Subcutaneous adipose tissue (tissue), 4 donors: ENCODE measurements at places on chromosomes 2 and 18. TPM values are rescaled to one million over a fixed set of nuclear protein-coding genes. Genes with fewer than 3 reads are reported as not detected.

The PSMA8 gene
- total RNA-seq, result not detected

The SERPINB12 gene
- total RNA-seq, result not detected

The SALL3 gene
- not detected for total RNA-seq

The CD28 gene
- 7.3 TPM for total RNA-seq

The ELOA2 gene
- not detected for total RNA-seq
